Fibroblast of the aortic adventitia (primary cell): ENCODE measurements at places on chromosomes 1 and 21. TPM values are rescaled to one million over a fixed set of nuclear protein-coding genes. Genes with fewer than 3 reads are reported as not detected.

- DNase-seq = no peak
Measured at GRCh38 chr1:210328032-210328745, 513 bp upstream of the HHAT start.

DNA sequence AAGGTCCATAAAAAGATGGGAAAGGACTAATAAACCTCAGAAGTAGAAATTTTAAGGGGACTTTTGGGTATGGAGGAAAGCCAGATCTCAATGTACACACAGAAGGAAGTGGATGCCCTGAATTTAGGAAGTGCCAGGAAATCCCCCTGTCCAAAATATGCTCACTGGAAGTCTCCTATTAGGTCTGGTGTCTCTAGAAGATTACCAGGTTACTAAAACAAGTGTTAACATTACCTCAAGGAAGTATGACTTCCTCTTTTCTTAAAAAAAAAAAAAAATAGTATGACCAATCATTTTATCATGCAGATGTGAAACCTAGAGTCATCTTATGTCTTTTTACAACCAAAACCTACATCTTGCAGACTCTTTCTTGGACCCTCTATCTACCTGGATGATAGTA, 30.7 kb downstream of the CD58 start:
- DNase-seq = no peak

- DNase-seq = no peak
Measured at GRCh38 chr1:202046748-202047708, 36.6 kb downstream of the ELF3 start.

The OR2T27 gene
- total RNA-seq = not detected in 2 replicates

The SELL gene
- total RNA-seq = 0.27 and 2.5 TPM in 2 replicates

The ZMYND12 gene
- total RNA-seq = 0.82 and 1.6 TPM in 2 replicates
